ENCODE measurements at places on chromosomes 2 and 18.

- H3K4me1 ChIP-seq = no peaks in the 10 kb centered on the region
- no peaks in the 10 kb centered on the region for H3K27me3 ChIP-seq
- H3K36me3 ChIP-seq = peaks cover 12% of the 10 kb centered on the region
- no peak overlapping the region for H3K27ac ChIP-seq
- no peak overlapping the region for H3K4me3 ChIP-seq
Measured at GRCh38 chr18:62948788-62949187, 233.4 kb downstream of the PHLPP1 start.

DNA sequence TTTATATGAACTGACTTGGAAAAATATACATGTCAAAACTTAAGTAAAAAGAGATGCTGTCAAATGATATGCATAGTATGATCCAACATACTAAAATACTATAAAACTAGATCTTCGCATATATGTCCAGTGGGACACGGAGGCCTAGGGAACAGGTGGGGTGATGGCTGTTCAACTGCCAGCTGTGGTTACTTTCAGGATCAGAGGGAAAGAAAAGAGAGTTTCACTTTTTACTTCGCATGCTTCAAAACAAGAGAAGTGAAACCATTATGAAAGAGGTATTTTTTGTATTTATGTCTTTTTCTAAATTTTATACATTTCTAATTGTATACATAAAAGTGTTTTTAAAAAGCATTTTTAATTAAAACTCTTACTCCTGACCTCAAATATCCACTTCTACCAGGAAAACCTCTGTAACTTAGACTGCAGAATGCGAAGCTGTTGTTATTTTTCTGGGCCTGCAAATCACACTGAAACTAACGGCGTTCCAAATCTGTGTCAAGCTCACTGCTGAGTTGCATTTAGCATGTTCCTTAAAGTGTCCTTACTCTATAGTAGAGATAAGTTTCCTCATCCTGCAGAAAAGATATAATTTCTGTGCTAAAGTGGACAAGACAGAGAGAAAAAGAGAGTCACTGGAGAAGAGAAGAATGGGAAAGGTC is 97.8 kb upstream of the SLC35G4 start:
- H3K4me3 ChIP-seq = no peak overlapping the region
- H3K27me3 ChIP-seq = no peaks in the 10 kb centered on the region
- peaks cover 6% of the 10 kb centered on the region for H3K4me1 ChIP-seq
- H3K36me3 ChIP-seq = no peaks in the 10 kb centered on the region

- H3K4me3 ChIP-seq = no peak overlapping the region
- H3K27me3 ChIP-seq = peaks cover 30% of the 10 kb centered on the region
- H3K36me3 ChIP-seq = no peaks in the 10 kb centered on the region
Measured at GRCh38 chr2:8588831-8589191, 93.0 kb upstream of the ID2 start.

- peaks cover 8% of the 10 kb centered on the region for H3K36me3 ChIP-seq
- H3K4me1 ChIP-seq = no peaks in the 10 kb centered on the region
- no peak overlapping the region for H3K27ac ChIP-seq
- no peaks in the 10 kb centered on the region for H3K27me3 ChIP-seq
- DNase-seq = no peak
Measured at GRCh38 chr2:58140508-58141072, 94.0 kb downstream of the VRK2 start.

- H3K4me3 ChIP-seq = no peak overlapping the region
- no peak for DNase-seq
- H3K4me1 ChIP-seq = no peaks in the 10 kb centered on the region
- H3K36me3 ChIP-seq = no peaks in the 10 kb centered on the region
- no peak overlapping the region for H3K27ac ChIP-seq
Measured at GRCh38 chr2:202566286-202566685, 68.5 kb upstream of the FAM117B start.

DNA sequence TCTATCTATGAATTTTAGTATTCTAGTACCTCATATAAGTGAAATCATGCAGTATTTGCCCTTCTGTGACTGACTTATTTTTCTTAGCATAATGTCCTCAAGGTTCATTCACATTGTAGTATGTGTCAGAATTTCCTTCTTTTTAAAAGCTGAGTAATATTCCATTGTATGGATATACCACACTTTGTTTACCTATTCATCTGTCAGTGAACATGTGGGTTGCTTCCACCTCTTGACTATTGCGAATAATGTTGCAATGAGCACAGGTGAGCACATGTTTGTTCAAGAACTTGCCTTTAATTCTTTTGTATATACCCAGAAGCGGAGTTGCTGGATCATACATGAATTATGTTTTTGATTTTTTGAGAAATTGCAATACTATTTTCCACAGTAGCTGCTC is 187.4 kb upstream of the RBMS1 start:
- H3K4me3 ChIP-seq = no peak overlapping the region
- H3K27me3 ChIP-seq = no peaks in the 10 kb centered on the region
- no peaks in the 10 kb centered on the region for H3K36me3 ChIP-seq
- DNase-seq = no peak

DNA sequence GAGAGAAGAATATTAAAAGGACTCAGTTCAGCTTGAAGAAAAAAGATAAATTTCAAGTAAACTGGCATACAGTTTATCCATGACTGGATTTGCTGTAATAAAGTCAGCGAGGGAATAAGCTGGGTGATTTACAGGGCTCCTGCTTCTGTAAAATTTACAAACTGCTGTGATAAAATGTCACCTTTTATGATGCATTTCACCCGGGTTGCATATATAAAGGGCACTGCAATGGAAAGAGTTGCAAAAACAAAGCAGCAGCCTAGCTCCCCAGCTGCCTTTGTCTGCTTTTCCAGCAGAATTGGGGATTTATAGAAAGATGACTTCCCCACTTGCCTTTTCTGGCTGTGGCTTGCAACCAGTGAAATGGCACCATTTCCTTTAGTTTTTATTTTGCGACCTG is 132.5 kb upstream of the LHCGR start:
- H3K4me3 ChIP-seq = no peak overlapping the region
- no peaks in the 10 kb centered on the region for H3K4me1 ChIP-seq
- H3K36me3 ChIP-seq = no peaks in the 10 kb centered on the region
- H3K27ac ChIP-seq = no peak overlapping the region

- no peak for DNase-seq
- no peaks in the 10 kb centered on the region for H3K4me1 ChIP-seq
- H3K4me3 ChIP-seq = no peak overlapping the region
- peaks cover 3% of the 10 kb centered on the region for H3K27me3 ChIP-seq
Measured at GRCh38 chr2:65749545-65749944, 317.1 kb upstream of the SPRED2 start.

DNA sequence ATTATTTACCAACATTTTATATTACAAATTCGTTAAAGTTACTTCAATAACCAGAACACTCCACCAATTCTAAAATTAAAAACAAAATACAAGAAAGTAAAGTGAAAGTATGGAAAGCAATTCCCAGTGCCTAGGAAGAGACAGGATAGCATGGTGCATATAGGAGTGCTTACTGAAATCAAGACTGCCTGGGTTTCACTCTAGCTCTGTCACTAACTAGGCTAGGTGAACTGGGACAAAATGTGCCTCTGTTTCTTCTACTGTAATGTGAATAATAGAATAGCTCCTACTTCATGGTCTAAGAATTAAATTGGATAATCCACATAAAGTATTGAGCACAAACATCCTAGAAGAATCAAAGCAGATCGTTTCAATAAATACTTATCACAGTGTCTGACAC is 22.6 kb downstream of the STK17B start:
- H3K27me3 ChIP-seq = no peaks in the 10 kb centered on the region
- DNase-seq = no peak
- peak overlapping the region; percentile 90 for H3K27ac ChIP-seq
- peaks cover 59% of the 10 kb centered on the region for H3K4me1 ChIP-seq
- no peak overlapping the region for H3K4me3 ChIP-seq
- H3K36me3 ChIP-seq = peaks cover 24% of the 10 kb centered on the region

DNA sequence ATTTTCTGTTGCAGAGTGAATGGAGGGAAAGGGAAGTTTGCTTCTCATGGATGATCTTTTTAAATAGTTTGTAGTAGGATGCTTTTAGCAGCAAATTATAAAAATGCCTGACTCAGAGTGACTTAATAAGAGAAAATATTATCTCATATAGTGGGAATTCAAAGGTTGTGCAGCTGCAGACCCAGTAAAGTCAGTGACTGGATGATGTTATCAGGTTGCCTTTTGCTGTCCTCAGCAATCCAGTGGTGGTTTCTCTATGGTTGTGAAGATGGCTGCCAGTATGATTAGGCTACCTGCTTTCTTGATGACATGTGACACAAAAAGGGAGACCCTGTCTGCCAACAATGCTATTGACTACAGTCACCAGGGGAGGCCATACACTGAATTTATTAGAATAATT is 184.8 kb downstream of the DIS3L2 start:
- H3K27me3 ChIP-seq = no peaks in the 10 kb centered on the region
- H3K27ac ChIP-seq = no peak overlapping the region
- H3K36me3 ChIP-seq = peaks cover 5% of the 10 kb centered on the region
- H3K4me3 ChIP-seq = no peak overlapping the region
- no peaks in the 10 kb centered on the region for H3K4me1 ChIP-seq
- DNase-seq = no peak

DNA sequence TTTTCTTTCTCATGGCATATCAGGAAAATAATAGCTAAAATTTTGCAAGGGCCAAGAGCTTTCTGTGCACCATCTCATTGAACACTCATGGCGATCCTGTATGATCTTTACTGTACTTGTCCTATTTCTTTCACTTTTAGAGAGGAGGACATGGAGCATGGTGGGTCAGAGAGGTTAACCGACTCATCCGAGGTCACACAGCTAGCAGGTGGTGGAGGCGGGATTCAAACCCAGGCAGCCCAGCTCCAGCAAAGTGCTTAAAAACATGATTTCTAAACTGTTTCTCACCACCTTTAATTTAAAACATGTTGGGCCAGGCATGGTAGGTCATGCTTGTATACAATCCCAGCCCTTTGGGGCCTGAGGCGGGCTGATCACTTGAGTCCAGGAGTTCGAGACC is 6.4 kb downstream of the NGEF start:
- H3K4me3 ChIP-seq = no peak overlapping the region
- H3K4me1 ChIP-seq = peaks cover under 1% of the 10 kb centered on the region
- H3K27ac ChIP-seq = no peak overlapping the region
- no peaks in the 10 kb centered on the region for H3K36me3 ChIP-seq
- no peak for DNase-seq

DNA sequence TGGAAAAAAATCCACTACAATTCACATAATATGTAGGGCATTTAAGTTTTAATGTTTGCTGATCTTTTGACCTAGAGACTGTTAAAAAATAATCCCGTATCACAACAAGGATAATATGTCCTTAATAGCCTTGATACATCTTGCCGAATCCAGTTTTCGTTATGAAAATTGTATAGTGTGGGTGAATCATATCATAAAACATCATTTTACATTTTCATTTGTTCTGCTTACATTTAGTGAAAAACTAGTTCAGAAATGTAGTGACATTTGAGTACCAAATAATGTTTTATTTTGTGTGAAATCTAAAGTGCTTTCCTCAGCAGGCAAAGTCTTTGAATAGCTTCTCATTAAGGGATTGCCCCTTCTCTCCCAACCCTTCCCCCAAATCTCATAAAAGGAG is 1.9 kb downstream of the AFTPH start:
- H3K36me3 ChIP-seq = peaks cover 2% of the 10 kb centered on the region
- DNase-seq = no peak
- H3K4me3 ChIP-seq = peak overlapping the region; percentile 96
- no peaks in the 10 kb centered on the region for H3K27me3 ChIP-seq

DNA sequence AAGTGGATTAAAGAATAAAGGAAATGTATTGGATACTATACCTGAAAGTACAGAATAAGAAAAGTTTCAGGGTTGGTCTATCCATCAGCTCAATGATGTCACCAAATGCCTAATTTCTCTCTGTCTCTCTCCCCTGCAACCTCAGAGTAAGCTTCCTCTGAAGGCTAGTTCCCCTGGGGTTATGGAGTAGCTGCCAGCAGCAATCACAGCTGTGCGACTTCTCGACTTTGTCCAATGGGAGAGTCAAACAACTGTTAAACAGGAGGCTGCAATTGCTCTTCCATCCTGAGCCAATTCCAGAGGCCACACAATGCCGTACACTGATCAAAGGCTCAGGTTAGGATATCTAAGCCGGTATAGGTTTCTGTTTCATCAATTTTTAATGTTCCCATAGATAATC is 95.3 kb upstream of the FANCL start:
- no peaks in the 10 kb centered on the region for H3K27me3 ChIP-seq
- DNase-seq = no peak
- H3K4me3 ChIP-seq = no peak overlapping the region
- H3K27ac ChIP-seq = no peak overlapping the region

- H3K4me3 ChIP-seq = peak overlapping the region; percentile 39
- no peaks in the 10 kb centered on the region for H3K36me3 ChIP-seq
- DNase-seq = no peak
- H3K4me1 ChIP-seq = peaks cover 40% of the 10 kb centered on the region
Measured at GRCh38 chr18:54251606-54252390, 17.5 kb upstream of the POLI start.

DNA sequence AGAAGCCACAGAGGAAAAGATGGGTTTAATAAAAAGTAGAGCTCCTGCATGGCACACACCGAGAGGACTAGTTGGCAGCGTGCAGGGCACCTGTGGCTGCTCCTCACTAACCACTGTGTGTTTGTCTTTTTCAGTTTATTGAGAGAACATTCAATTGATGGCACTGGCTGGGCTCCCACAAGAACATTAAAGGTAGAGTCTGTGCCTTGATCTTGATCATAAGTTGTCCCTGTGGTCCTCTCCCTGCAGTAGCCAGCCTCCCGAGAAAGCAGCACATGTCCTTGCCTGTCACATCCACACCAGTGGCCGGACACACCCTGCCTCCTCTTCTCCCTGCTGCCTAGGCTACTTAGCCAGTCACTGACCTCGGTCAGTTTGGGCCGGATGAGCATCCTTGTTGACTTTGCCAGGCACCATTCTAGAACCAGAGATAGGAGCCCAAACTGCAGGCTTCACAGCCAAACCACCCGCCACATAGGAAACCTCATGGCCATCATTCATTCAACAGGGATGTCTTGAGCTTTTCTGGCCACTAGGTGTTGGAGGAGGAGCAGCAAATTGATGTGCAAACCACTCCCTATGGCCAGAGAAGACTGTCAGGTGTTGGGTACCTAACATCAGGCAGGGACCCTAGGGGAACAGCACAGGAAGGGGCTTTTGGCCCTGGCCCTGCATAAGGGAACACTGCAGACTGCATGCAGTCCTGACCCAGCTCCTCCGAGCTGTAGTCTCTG is 30.2 kb upstream of the SCLY start:
- peaks cover 1% of the 10 kb centered on the region for H3K36me3 ChIP-seq
- H3K27ac ChIP-seq = no peak overlapping the region
- no peaks in the 10 kb centered on the region for H3K27me3 ChIP-seq

- H3K27ac ChIP-seq = no peak overlapping the region
- no peaks in the 10 kb centered on the region for H3K27me3 ChIP-seq
- H3K4me3 ChIP-seq = no peak overlapping the region
- H3K36me3 ChIP-seq = no peaks in the 10 kb centered on the region
- no peak for DNase-seq
- no peaks in the 10 kb centered on the region for H3K4me1 ChIP-seq
Measured at GRCh38 chr2:16209799-16210198, 269.4 kb downstream of the MYCN start.

DNA sequence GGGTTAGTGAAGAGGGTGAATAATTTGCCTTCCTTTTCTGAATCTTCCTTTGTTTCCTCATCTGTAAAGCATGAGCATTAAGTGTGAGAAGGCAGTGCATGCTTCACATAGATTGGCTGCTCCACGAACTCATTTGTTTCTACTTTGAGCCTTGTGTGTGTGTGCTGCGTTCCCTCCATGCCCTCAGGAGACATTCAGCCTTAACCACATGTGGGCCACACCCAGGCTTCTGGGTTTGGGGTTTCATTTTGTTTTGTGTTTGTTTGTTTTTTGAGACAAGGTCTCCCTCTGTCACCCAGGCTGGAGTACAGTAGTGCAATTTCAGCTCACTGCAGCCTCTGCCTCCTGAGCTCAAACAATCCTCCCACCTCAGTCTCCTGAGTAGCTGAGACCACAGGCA is 843.3 kb downstream of the GALR1 start:
- no peak for DNase-seq
- H3K27me3 ChIP-seq = no peaks in the 10 kb centered on the region
- H3K4me3 ChIP-seq = no peak overlapping the region
- no peaks in the 10 kb centered on the region for H3K4me1 ChIP-seq
